ENCODE measurements at places on chromosomes 5 and 9.
A peak's percentile ranks its signal among the peaks of the same experiment; 100 is the strongest.

DNA sequence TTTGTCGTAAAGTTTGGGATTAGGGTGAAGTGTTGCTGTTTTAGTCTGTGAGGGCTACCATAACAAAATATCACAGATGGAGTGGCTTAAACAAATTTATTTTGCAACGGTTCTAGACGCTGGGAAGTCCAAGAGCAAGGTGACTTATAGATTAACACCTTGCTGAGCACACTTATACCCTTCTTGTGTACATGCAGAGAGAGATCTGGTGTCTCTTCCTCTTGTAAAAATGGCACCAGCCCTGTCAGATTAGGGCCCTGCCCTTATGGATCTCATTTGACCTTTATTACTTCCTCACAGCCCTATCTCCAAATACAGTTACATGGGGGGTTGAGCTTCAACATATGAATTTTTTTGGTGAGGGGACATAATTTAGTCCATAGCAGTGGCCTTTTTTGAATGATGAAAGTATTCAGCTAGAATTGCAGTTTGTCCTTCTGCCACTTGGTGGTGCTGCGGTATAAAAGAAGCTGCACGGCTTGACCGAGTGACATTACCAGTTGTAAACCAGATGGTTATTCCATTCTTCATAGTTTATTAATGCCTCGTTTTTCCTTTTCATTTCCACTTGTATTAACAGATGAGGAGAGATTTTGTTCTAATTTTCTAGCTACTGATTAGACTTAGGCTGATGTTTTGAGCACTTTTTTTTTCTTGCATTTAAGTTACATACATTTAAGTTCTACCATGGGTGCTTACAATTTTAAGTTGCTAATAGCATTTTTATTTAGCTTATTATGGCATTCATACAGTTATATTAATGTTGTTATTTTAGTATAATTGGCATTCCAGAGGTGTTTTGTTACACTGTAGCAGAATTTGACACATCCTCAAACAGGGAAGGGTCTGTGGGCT, 19.4 kb downstream of the DCP2 start:
- peak; percentile 71 for DNase-seq

DNA sequence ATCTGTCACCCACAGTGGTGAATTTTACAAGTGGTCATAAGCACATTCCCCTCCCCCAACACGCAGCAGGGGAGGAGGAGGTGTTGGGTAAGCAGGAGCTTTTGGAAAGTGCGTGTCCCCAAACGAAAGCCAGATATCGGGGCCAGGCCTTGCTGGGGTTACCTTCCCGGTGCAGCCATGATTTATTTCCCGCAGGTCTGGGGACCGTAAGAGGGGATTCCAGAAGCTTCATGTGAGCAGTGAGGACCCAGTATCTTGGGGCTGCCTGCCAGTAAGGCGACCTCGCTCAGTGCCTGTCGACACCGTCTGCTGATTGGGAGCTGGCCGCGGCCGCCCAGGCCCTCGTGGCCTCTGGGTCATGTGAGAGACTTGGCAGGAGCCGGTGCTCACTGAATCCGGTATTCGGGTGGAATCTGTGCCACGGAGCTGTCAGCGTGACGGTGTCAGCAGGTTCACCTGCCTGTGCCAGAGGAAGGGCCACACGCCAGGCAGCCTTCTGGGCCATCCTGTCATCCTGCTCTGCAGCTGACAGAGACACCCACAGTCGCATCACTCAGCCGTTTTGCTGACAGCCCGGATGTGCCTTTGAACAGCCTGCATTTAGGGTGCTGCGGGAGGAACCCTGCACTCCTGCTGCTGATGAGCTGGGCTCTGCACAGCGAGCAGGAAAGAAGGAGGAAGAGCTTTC, 37.3 kb downstream of the SEC61B start:
- peak; percentile 20 for DNase-seq

GRCh38 chr9:14868772-14869583, 41.2 kb downstream of the FREM1 start:
- DNase-seq = no peak

DNA sequence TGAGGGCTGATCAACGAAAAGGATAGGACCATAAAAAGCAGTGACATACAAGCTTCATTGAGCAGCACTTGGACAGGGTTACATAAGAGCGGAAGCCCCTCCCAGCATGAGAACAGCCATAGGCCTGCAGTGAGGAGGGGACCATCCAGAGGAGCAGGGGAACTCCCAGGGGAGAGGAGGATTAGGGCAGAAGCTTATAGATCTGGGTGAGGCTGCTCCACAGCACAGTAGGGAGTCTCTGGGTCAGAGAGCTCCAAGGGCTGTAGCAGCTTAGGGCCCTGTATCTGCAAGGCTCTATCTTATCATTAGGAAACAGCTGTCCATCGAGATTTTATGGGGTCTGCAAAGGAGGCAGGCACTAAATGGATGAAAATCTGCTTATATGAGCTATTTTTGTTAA, 186.6 kb downstream of the DOCK8 start:
- no peak for DNase-seq

- DNase-seq = peak; percentile 51
These were observed 71.6 kb downstream of the NNT start for GRCh38 chr5:43674536-43674935.

DNA sequence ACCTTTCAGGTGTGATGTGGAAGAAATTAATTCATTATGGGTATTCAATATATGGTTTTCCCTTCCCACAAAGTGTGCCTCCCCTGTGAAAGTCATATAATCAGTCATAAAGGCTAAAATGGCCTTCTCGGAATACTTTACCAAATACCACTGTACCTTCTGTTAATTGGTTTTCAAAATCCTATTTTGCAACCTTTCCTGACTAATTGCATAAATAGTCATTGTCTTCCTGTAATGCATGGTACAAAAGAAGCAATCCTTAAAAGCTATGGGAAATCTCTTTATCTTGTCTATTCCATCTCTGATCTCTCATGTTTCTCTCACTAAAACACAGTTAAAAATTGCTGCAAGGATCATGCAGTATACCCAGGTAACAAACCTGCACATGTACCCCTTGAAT, 44.3 kb upstream of the UGCG start:
- DNase-seq = no peak

DNA sequence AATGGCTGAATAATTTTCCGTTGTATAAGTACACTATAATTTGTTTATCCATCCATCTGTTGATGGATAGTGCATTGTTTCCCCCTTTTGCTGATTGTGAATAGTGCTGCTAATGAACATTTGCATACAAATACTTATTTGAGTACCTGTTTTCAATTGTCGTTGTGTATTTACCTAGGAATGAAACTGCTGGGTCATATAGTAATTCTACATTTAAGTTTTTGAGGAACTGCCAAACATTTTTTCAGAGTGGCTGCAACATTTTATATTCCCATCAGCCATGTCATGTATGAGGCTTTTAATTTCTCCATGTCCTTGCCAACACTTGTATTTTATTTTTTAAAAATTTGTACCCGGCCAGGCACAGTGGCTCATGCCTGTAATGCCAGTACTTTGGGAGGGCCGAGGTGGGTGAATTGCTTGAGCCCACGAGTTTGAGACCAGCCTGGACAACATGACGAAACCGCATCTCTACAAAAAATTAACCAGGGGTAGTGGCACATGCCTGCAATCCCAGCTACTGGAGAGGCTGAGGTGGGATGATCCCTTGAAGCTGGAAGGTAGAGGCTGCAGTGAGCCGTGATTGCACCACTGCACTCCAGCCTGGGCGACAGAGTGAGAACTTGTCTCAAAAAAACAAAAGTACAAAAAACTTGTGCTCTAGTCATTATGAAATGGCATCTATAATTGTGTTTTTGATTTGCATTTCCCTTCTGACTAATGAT, 2.2 kb upstream of the ANXA6 start:
- DNase-seq = no peak

GRCh38 chr9:135075234-135076142, 12.0 kb upstream of the OLFM1 start:
- no peak for DNase-seq

GRCh38 chr9:98927724-98928123, 16.0 kb upstream of the COL15A1 start:
- no peak for DNase-seq

- no peak for DNase-seq
These were observed 1.6 kb upstream of the TPM2 start for GRCh38 chr9:35691334-35691650.

- no peak for DNase-seq
These were observed 5.4 kb upstream of the RMND5B start for GRCh38 chr5:178125253-178125906.

- DNase-seq = no peak
These were observed 157.7 kb downstream of the SLC24A2 start for GRCh38 chr9:19631181-19631580.

DNA sequence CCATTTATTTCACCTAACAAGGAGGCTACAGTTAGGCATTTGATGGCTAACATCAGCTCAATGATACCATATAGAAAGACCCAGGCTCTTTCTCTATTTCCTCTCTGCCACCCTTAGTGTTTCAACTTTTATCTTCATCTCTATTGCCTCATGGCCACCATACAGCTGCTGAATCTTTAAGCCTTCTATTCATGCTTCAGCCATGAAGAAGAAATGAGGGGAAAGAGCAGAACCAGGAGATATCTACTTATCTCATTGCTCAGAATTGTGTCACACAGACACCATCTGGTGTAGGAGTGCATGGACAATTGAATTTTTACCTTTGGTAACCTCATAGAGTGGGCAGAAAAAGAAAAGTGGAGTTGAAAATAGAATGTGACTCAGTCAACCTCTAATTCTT, 6.7 kb downstream of the GAPT start:
- no peak for DNase-seq

- no peak for DNase-seq
These were observed 40.9 kb upstream of the SUSD3 start for GRCh38 chr9:93017621-93018020.

GRCh38 chr5:43036409-43036808, 3.7 kb downstream of the ANXA2R start:
- DNase-seq = no peak

Data from fibroblast of skin of scalp (primary cell).